ENCODE measurements at places on chromosomes 11 and 22. TPM values are rescaled to one million over a fixed set of nuclear protein-coding genes. Genes with fewer than 3 reads are reported as not detected.

The DBX1 gene
- not detected for total RNA-seq

- peaks cover 27% of the 10 kb centered on the region for H3K4me1 ChIP-seq
- H3K27me3 ChIP-seq: peaks cover 9% of the 10 kb centered on the region
- H3K36me3 ChIP-seq: peaks cover 15% of the 10 kb centered on the region
- peak within 1 kb of the TSS; percentile 98 for H3K4me3 ChIP-seq
- peak; percentile 93 for DNase-seq
- peak within 1 kb of the TSS; percentile 90 for H3K27ac ChIP-seq
Observed at GRCh38 chr22:32411829-32412592, at the start of gene RTCB. TSS of gene RTCB (minus strand) at chr22:32412247. CDS start at chr22:32412156, 91 bp downstream.

The DDI1 gene
- not detected for total RNA-seq

DNA sequence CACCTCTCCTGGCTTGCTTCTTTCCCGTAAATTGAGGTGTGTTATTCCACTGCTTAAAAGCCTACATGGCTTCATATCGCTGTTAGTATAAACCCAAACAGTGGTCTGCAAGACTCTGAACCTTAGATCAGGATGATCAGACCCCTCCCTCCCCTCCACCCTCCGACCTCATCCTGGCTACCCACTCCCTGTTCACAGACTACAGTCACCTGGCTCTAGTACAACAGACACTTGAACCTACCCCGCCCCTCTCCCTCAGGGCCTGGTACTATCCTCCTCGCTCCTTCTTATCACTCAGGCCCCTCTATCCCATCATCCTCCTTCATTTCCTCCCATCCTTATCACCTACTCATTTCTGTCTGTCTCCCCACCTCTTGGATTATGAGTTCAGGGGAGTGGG lies 20.1 kb downstream of the PTPRJ start:
- peaks cover 2% of the 10 kb centered on the region for H3K27me3 ChIP-seq
- no peak for DNase-seq
- H3K36me3 ChIP-seq: no peaks in the 10 kb centered on the region
- no peak overlapping the region for H3K4me3 ChIP-seq

DNA sequence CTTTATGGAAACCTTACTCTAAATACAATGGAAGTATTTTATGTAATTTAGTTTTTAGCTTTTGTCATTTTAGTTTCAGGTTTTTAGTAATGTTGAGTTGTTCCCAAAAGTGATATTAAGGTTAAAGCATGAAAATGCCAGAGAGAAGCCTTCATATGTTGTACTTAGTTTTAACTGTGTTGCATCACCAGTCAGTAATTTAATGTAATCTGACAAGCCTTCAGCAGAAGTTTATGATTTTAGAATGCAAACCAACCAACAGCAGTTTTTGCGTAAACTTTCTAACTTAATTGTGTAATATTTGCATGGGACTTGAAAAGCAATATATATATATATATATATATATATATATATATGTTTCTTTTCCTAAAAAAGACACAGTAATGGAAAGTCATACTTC lies 110.6 kb downstream of the MSANTD4 start:
- H3K4me1 ChIP-seq: no peaks in the 10 kb centered on the region
- H3K27ac ChIP-seq: no peak overlapping the region
- H3K4me3 ChIP-seq: no peak overlapping the region
- no peaks in the 10 kb centered on the region for H3K27me3 ChIP-seq

The ZMAT5 gene
- 28.3 TPM for total RNA-seq

DNA sequence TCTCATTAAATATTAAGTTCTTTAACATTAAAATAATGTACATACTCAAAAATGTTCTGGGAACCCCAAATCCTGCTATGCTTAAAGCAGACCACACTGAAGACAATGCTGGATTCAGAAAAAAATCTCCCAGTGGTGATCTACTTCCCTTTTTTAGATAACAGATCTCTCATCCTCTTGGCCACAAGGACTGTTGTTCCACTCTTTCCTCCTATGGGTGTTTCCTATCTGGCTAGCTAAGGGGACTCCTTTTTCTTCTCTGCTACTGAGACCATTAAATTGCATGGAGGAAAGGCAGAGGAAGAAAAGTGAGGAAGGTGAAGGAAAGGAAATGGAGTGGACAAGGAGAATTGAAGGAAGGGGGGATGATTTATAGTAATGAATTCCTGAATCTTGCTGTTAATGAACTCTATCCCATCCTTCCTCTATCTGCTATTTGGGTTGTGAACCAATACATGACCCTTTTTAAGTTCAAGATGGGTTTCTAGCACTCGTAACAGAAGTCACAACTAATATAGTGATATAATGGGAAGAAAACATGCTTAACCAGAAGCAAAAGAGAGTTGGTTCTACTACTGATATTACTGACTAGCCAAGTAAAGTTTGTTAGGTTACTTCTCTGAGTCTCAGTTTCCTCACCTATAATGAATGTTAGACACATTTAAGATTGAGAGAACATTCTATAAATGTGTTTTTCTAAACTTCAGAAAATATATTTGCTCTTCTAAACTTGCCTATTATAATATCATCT lies 53.2 kb downstream of the PIK3C2A start:
- H3K27ac ChIP-seq: peak overlapping the region; percentile 19
- peaks cover 8% of the 10 kb centered on the region for H3K36me3 ChIP-seq
- H3K4me1 ChIP-seq: peaks cover 6% of the 10 kb centered on the region
- H3K4me3 ChIP-seq: no peak overlapping the region
- no peaks in the 10 kb centered on the region for H3K27me3 ChIP-seq
- DNase-seq: no peak

DNA sequence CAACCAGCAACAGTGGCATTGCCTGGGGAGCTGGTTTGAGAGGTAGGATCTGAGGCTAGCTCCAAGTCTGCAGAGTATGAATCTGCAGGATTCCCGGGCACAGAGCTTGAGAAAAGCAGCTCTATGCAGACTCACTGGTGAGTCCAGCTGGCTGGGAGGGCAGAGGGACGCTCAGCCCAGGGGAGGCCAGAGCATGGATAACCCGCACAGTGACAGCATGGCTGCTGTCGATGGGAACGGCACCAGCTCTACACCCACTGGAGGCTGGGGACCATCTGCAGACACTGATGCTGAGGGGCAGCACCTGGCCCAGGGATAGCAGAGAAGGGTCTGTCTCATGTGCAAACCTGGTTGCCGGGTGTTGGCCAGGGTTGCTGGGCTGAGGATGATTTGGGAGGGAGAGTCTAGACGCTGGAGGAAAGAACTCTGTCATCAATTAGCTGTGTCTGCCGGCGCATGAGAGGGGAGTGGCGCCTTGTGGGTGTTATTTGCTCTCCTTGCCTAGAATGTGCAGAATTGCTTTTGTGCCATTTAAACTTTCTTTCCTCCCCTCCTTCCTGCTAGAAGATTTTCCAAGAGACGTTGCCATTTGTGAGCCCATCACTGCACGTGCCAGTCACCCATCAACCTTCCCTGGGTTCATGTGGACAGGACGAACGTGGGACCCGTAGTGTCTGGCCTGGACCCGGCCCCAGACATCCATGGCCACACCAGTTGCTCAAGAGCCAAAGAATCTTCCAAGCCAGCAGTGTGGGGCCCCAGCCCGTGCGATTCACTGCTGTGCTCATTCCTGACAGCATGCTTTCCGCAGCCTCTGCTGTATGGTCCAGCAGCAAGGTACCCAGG lies 19.1 kb upstream of the LINC01488 start:
- H3K4me1 ChIP-seq: peaks cover 30% of the 10 kb centered on the region
- DNase-seq: no peak
- peaks cover 3% of the 10 kb centered on the region for H3K27me3 ChIP-seq

The SCUBE1 gene
- total RNA-seq: not detected

GRCh38 chr11:66877588-66878385 lies 20.9 kb downstream of the LRFN4 start:
- no peaks in the 10 kb centered on the region for H3K36me3 ChIP-seq
- H3K4me1 ChIP-seq: peaks cover 18% of the 10 kb centered on the region
- no peak for DNase-seq
- peaks cover 7% of the 10 kb centered on the region for H3K27me3 ChIP-seq
- no peak overlapping the region for H3K27ac ChIP-seq

DNA sequence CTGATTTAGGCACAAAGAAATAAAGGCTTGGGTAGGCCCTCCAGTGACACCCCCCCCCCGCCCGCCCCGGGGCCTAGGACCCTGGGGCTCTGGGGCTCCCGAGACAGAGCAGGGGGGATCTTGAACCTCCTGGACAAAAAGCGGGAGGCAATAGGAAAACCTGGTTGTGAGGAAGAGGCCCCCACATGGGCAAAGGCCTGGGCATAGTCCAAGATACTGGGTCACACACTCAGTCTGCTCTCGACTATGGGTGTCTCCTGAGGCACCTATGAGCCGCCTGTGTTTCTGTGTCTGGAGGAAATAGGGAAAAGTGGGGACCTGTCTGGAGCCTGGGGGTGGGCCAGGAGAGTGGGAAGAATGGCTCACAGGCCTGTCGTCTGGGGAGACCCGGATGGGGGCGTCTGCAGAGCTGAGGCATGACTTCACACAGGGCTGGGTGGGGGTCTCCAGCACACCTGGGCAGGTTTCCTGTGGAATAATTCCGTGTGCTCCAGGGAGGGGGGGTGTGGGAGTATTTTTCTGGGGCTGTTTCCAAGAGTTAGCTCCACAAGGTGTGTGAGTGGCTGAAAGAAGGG lies 2.4 kb upstream of the MN1 start:
- DNase-seq: no peak
- H3K4me1 ChIP-seq: peaks cover 5% of the 10 kb centered on the region
- H3K27me3 ChIP-seq: peaks cover 20% of the 10 kb centered on the region
- no peak overlapping the region for H3K4me3 ChIP-seq

- H3K4me1 ChIP-seq: peaks cover 11% of the 10 kb centered on the region
- no peaks in the 10 kb centered on the region for H3K27me3 ChIP-seq
- DNase-seq: peak; percentile 20
- H3K4me3 ChIP-seq: no peak overlapping the region
- H3K27ac ChIP-seq: no peak overlapping the region
Observed at GRCh38 chr11:119671051-119671450, 57.9 kb downstream of the NECTIN1 start.

The GGTLC2 gene
- not detected for total RNA-seq

DNA sequence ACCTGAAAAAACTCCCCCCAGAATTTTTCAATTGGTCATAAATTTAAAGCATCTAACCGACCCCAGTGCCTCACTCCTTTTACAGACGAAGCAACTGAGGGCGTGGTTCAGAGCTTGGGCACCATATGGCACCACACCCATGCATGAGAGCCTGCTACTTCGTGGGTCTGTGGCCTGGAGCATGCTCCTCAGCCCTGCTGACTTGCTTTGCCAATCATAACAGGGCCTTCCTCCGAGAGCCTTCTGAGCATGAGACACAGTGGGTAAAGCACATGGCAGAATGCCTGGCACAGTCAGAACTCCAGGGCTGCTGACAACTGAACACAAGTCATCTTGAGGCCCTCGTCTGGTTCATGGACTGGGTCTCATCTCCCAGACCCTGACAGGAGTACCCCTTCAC lies 33.3 kb downstream of the HIRA start:
- H3K4me1 ChIP-seq: peaks cover 4% of the 10 kb centered on the region
- no peaks in the 10 kb centered on the region for H3K27me3 ChIP-seq
- H3K36me3 ChIP-seq: peaks cover 23% of the 10 kb centered on the region

- no peak overlapping the region for H3K4me3 ChIP-seq
- H3K27me3 ChIP-seq: no peaks in the 10 kb centered on the region
- no peak overlapping the region for H3K27ac ChIP-seq
- no peak for DNase-seq
Observed at GRCh38 chr11:105824457-105825013, 197.5 kb downstream of the MSANTD4 start.

- H3K36me3 ChIP-seq: no peaks in the 10 kb centered on the region
- H3K27ac ChIP-seq: no peak overlapping the region
- DNase-seq: no peak
- no peak overlapping the region for H3K4me3 ChIP-seq
Observed at GRCh38 chr11:122394313-122394712, 261.2 kb upstream of the UBASH3B start.

The NXPE2 gene
- not detected for total RNA-seq

- peaks cover 5% of the 10 kb centered on the region for H3K27me3 ChIP-seq
- H3K36me3 ChIP-seq: no peaks in the 10 kb centered on the region
- no peak for DNase-seq
- H3K4me1 ChIP-seq: no peaks in the 10 kb centered on the region
Observed at GRCh38 chr11:6258141-6258540, 1.5 kb upstream of the CCKBR start.

The TMEM191B gene
- 1.1 TPM for total RNA-seq

DNA sequence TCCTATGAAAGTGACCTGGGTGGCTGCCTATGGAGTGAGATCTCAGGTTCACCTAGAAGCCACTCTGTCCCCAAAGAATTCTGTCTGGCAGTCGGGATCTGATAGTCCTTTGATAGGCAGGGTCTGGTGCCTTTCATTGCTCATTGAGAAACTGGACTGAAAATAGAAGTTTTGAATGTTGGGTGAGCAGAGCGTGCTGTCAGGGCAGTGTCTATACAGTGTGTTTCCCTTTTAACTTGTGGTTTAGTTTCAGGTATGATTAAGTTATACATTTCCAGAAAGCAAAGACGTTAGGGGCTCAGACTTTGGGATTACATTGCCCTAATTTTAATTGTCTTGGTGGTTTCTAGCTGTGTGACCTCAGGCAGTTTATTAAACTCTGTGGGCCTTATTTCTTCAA lies 111.3 kb upstream of the PAX6 start:
- H3K36me3 ChIP-seq: no peaks in the 10 kb centered on the region
- no peak for DNase-seq
- peaks cover 18% of the 10 kb centered on the region for H3K4me1 ChIP-seq
- H3K27me3 ChIP-seq: peaks cover 20% of the 10 kb centered on the region

The CDON gene
- total RNA-seq: 2.8 TPM

DNA sequence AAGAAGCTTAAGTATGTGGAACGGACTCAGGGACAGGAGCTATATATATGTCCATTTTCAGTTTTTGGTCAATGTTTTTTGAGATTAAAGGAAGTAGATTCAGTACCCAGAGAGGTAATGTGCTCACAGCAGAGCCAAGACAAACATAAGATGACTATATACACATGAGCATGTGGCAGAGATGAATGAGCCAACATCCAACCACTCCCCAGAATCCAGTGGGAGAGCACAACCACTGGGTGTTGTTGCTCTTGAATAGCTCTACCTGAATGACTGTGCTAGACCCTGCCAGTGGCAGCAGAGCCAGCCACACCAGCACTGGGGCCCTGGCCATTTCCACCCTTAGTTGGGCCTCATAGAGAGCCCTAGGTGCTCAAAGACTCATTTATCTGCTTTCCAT lies 10.7 kb upstream of the SYTL2 start:
- DNase-seq: peak; percentile 19
- 0 out of 2 replicates have a peak, but pooled peaks cover 4% of the 10 kb centered on the region for H3K36me3 ChIP-seq
- H3K27me3 ChIP-seq: no peaks in the 10 kb centered on the region
- H3K4me1 ChIP-seq: peaks cover 46% of the 10 kb centered on the region
- H3K4me3 ChIP-seq: no peak overlapping the region

GRCh38 chr22:41286639-41287091 lies 678 bp upstream of the RANGAP1 start:
- no peak for DNase-seq
- H3K4me1 ChIP-seq: peaks cover 73% of the 10 kb centered on the region
- H3K36me3 ChIP-seq: peaks cover 28% of the 10 kb centered on the region
- H3K27ac ChIP-seq: peak overlapping the region; percentile 95
- H3K27me3 ChIP-seq: no peaks in the 10 kb centered on the region

- no peak for DNase-seq
- H3K27ac ChIP-seq: no peak overlapping the region
- H3K27me3 ChIP-seq: peaks cover 17% of the 10 kb centered on the region
- H3K4me1 ChIP-seq: no peaks in the 10 kb centered on the region
- no peaks in the 10 kb centered on the region for H3K36me3 ChIP-seq
Observed at GRCh38 chr22:20388200-20388599, 5.8 kb upstream of the ZNF74 start.

The SYT7 gene
- total RNA-seq: not detected
